NCI-H446 treated with DMSO at 0.1 percent for 48 hours (cell line): ENCODE measurements at places on chromosomes 16 and 17.
A peak's percentile ranks its signal among the peaks of the same experiment; 100 is the strongest.

DNA sequence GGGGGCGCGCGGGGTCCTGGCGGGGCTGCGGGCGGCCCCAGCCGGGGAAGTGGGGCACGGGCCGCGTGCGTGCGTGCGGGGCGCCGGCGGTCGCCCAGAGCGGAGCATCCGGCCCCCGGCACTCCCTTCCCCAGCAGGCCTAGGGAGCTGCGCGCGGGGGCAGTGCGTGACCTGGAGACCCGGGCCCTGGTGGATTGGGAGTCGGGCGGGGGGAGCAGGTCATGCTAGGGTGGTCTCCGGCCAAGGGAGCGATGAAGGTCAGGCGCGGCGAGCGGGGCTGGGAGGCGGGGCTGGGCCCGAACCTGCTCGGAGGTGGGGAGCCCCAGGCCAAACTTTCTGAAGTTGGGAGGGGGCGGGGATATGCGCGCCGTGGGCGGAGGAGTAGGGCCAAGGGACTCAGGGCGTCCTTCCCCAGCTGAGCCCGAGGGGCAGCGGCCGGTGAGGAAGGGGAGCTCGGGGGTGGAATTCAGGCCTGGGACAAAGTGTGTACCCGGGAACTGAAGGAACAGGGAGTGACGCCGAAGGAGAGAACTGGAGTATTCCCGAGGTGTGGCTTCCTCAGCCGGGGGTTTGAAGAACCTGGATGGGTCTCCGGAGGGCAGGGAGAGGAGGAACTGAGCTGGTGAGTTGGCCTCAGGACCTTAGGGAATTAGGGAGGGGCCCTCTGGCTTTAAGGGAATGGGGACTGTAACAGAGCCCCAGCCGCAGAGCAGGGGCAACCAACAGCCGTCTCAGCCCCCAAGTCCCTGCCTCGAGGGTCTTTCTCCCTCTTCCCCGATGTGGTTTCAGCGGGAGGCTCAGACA lies 589 bp downstream of the XYLT2 start:
- no peak for DNase-seq

DNA sequence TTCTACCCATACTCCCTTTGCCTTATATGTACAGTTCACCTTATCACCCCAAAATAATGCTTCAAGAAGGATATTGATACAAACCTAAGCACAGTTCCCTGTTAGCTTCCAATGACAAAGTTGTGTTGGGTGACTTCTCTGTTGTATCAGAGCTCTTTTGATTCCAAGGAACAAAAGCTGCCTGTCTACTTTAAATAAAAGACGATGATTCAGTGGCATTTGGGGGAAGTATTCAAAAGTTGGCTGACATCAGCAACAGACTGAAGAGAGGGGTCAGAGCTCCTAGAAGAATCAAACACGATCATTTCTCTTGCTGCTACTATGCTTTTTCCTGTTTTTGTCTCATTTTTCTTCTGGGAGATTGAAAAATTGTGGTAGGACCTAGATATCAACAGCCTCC lies 69.4 kb upstream of the CA10 start:
- no peak for DNase-seq

GRCh38 chr17:82152556-82153294 lies 54.7 kb upstream of the FASN start:
- no peak for DNase-seq

- peak; percentile 26 for DNase-seq
Observed at GRCh38 chr16:70685938-70686375, at the start of gene MTSS2. TSS of gene MTSS2 (minus strand) at chr16:70686053. CDS start at chr16:70685791, 262 bp downstream.

DNA sequence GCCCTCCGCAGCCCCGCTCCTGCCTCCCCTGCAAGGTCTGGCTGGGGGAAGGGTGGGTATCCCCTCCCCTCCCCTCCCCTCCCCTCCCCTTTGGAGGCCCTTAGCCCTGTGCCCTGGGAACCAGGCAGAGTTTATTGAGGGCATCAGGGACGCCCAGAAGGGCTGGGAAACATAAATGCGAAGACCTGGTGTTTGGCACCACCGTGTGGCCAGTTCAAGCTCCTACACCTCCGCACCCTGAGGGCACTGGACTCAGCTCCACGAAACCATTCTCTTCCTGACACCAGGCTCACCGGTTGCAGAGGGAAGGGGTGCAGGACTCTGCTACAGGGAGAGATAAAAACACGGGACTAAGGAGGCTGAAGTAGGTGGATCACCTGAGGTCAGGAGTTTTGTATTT lies 1.0 kb upstream of the AIPL1 start:
- peak; percentile 28 for DNase-seq

- no peak for DNase-seq
Observed at GRCh38 chr16:55062442-55062841, 131.8 kb downstream of the IRX5 start.

GRCh38 chr16:54808890-54809289 lies 121.8 kb upstream of the IRX5 start:
- DNase-seq: no peak

DNA sequence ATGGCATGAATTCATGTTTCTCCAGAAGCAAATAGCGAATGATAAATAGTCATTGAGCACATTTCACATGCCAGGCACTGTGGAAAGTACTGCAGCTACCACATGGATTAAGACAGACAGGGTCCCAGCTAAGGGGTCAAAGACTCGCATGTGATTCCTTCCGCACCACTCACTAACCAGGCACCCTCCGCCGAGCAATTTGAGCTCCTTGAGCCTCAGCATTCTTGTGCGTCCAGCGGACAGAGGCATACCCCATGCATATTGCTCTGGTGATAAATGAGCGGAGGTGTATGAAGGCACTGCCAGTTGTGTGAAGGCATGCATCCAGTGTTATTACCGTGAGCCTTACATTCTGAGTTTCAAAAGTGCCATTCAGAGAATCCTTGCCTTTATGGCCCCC lies 358.7 kb downstream of the HS3ST4 start:
- DNase-seq: no peak

DNA sequence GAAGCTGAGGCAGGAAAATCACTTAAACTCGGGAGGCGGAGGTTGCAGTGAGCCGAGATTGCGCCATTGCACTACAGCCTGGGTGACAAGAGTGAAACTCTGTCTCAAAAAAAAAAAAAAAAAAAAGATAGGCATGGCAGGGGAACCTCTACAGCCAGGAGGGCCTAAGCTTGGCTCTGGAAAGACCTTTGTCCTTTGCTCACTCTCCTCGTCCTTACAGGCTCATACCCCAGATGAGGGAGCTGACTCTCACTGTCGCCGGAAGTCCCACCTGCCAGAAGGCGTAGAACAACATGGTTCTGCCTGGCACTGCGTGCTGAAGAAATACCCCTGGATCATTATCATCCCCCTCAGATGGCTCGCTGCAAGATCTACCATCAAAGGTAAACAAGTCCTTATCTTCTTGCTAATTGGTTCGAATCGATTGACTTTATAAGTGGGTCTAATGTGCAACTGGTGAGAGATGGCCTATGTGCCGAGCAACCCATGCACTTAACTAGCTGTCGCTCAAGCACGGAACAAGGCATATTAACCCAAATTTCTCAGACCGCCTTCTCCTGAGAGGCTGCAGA lies 29.7 kb downstream of the RTN4RL1 start:
- DNase-seq: no peak

- no peak for DNase-seq
Observed at GRCh38 chr16:4314532-4315185, 1.2 kb upstream of the GLIS2 start.

GRCh38 chr16:1428511-1428910 lies 2.4 kb upstream of the PERCC1 start:
- DNase-seq: no peak

- no peak for DNase-seq
Observed at GRCh38 chr17:2042933-2043332, 1.1 kb downstream of the OVCA2 start.

DNA sequence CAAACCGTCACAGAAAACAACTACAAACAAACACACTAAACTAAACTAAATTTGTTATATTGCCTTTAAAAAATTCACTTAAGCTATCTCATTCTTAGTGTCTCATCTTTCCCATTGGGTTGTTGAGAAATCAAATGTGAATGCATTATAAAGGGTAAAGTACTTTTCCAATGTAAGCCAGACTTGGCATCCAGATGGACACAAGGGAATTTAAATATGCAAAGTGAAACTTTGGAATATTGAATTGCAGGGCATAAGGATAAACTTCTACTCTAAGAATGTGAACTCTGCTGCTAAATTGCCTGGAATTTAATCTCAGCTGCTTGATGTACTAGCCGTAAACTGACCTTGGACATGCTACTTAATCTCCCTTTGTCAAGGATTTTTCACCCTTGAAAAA lies 1554.6 kb downstream of the CDH8 start:
- no peak for DNase-seq

DNA sequence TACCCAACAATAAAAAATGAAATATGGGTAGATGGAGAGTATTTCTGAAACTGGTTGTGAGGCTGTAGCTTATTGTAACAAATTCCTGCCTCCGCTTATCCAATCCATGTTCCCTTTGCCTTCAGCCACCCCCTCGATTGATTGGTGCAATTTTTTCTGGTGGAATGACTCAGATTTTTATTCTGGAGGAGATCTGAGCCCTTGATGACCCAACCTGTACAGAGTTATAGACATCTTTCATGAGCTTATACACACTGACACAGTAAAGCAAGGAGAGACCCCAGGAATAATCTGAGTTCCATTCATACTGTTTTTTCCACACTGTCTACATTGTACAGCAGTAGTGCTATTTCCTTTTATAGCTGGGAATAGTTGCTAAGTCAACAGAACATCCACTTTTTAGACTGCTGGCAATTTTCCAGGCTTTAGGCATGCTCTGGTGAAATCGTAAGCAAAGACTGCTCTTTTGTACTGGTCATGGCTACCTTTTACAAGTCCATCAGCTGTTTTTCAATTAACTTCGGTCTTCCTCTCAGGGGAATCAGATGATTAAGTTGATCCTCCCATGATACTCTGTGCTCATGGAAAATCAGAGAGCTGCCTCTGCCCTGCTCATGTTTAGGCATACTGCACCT lies 30.1 kb downstream of the CCL4 start:
- DNase-seq: no peak

DNA sequence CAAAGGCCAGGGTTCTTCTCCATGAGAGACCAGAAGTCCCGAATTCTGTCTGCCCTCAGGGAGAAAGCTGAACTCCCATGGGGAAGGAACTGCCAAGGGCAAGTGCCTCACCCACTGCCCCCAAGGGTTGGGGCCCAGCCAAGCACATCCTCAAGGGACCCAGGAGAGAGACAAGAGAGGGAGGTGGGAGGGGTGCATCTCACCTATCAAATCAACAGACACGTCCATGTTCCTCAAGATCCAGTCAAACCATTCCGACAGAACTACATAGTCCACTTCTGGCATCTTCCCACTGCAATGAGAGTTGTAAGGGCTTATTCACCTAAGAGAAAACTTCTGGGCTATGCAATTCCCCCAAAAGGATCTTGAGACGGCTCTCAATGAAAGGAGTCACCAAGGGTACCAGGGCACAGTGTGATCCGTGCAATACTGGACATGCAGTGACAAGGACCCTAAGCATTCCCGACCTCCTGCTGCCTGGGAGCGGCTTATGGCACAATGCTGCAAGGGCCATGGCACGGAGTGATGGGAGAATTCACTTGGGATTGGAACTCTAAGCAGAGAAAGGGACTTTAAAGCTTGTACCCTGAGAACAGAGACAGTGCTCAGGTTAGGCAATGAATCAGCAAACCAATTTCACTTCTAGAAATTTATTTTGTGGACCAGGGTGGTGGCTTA lies 32.2 kb downstream of the TK2 start:
- no peak for DNase-seq
